Fibroblast of skin of left quadriceps (primary cell): ENCODE measurements at places on chromosomes 1 and 21.

DNA sequence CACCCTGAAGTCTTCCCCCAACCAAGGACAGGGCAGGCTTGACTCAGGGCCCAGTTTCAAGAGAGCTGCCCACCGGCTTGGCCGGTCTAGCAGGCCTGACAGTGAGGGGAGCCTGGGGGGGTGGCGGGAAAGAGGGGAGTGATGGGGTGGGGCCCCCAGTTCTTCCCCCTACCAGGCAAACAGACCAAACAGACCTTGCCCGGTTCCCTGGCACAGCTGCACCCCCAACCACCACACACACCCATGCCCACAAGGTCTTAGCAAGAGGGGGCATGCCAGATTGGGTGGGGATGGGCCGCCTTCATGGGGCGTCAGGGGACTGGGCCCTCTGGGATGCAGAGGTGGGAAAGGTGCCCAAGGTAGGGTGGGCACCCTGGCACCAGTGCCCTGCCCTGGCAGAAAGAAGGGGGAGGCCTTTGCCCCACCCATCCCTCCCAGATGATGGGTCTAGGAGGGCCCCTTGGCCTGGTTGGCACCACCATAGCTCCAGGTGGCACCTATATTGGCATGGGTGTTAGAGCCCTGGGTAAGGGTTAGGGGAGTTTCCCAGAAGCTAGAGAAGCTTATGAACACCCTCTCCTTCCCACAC, 8.9 kb downstream of the ZBTB7B start:
- no peak for DNase-seq

DNA sequence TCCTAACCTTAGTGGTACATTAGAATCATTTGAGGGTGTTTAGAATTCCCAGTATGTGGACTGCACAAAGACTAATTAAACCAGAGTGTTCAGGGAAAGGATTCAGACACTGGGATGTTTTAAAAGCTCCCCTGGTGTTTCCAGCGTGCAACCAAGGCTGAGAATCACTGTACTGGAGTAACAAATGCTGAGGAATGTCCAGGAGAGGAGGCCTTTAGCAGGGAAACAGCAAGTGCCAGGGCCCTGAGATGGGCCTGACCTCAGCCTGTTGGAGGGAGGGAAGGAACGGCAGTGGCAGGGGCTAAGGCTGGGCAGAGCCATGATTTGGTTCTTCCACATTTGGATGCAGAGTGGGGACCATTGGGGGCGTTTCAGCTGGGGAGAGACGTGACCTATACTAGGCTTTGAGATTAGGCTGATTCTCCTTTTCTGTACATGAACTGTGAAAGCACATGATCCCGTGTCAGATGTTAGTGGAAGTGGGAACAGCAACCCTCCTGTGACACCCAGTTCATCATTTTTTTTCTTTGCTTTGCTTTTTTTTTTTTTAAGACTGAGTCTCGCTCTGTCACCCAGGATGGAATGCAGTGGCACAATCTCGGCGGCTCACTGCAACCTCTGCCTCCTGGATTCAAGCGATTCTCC, 49.3 kb downstream of the KANK4 start:
- DNase-seq: no peak

GRCh38 chr1:234923626-234924025, 205.0 kb downstream of the TOMM20 start:
- no peak for DNase-seq

DNA sequence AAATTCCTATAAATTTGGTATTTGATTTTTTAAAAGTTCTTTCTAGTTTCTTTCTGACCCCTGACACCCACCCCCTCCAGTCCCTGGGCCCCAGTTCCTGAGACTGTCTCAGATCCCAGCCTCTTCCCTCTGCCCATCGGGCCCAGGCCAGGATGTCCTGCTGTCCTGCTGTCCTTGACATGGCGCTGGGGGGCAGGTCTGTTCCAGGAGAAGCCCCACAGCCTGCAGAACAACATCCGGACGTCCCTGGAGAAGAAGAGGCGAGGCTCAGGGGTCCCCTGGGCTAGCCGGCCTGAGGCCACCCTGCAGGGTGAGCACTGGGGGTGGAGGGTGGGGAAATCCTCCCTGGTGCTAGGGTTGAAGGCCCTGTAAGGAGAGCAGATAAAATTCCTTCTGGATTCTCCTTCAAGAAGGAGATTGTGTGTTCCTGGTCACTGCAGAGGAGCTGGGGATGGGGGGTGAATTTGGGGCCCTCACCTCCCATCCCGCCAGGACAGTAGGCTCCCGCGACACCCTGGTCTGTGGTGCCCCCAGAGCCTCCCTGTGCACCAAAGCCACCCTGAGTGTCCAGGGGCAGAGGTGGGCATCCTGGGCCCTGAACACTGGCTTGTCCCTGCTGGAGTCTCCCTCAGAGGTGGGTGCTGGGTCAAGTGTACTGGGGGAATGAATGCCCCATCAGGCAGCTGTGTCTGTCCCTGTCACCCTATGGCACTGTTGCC, 45.0 kb downstream of the DISP3 start:
- DNase-seq: no peak

DNA sequence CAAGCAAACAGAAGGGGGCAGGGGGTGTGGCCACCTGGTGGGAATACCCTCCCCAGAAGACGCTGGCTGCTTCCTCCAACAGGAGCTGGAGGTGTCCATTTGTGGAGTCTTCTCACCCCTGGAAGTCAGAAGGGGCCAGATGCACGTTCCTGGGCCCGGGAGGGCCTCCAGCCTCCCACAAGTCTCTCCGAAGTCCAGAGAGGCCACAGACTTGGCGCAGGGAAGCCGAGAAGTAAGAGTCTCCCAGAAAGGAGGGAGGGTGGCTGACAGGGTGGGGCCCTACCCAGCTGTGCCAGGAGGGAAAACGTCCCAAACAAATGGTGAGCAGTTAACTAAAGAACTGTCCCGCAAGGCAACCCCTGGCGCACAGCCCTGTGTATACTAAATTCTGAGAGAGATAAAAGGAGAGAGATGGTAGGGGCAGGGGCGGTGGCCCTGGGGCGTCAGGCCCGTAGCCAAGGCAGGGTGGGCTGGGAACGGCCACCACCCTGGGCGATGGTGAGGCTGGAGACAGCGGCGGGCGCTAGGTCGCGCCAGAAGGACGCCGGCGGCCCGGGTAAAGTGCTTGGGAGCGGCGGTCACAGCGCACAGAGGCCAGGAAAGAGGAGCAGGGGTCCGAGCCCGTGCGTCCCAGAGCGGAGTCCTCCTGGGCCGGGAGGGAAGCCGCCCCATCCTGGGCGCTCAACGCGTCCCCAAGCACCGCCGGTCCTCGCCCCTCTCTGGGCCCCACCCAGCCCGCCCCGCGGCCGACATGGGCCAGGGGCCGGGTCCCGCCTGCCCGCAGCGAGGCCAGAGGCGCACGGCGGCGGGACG, 1.2 kb downstream of the CHD5 start:
- DNase-seq: no peak

DNA sequence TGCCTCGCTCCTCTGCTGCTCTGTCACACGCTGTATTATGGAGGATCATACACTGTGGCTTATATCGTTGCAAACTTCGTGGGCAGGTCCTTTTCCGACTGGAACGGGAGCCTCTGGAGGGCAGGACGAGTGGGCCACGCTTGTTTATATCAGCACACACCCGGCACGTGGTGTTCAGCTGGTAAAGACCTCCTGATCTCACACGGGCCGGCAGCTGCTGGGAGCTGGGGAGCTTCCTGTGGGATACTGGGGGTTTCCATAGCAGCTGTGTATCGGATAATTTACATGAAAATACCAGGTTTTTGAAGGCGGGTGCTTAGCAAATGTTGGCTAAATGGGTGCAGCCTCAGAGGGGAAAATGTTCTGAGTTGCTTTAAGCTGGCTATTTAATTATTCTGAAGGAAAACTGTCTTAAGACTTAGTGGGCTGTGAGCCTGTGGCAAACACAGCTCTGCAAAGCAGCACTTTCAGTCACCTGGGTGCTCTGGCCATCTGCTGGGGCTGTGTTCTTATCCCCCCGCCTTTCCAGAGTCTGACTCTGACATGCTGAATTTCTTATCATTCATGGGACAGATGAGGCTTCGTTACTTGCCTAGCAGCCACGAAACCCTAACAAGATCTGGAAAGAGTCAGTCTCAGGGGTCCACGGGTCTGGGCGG, 103.6 kb upstream of the GCLM start:
- DNase-seq: no peak

DNA sequence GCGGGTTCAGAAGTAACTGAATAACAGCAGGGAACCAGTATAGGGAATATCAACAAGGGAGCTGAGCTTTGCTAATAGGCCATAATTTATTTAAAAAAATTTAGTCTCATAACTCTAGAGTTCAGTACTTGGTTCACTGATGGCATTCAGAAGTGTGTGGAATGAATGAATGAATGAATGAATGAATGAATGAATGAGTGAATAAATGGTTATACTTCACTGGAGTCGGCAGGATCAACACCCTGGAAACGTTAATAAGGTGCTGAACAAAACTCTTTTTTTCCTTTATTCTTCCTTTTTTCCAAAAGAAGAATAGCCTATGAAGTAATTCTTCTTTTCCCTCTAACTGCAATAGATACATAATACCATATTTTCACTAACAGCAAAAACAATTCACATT, 129.3 kb downstream of the SIM2 start:
- DNase-seq: no peak

- no peak for DNase-seq
Observed at GRCh38 chr1:16975211-16975610, 5.2 kb downstream of the MFAP2 start.

- DNase-seq: no peak
Observed at GRCh38 chr1:51516649-51517158, 2.4 kb downstream of the EPS15 start.

DNA sequence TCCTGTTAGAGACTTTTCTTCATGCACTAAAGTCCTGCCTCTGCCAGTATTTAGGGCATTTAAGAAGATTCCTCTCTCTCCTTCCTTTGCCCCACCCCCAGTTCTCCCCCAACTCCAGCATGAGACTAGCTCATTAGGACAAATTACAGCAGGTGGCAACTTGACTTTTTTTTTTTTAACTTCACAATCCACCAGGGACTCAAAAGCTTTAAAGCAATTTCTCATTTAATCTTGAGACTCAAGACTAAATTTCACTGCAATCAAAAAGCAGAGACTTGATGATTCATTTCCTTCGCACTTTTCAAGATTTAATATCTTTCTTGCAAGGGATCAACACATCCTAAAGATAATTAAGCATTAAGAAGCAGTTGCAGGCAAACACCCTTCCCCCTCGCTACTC, 74.9 kb downstream of the WLS start:
- DNase-seq: no peak

GRCh38 chr1:207454046-207454964, at the start of gene CR2:
CR2 (plus strand) TSS chr1:207454328; CDS start chr1:207454419, 91 bp downstream.
- no peak for DNase-seq

- no peak for DNase-seq
Observed at GRCh38 chr1:221740993-221741702, 741 bp downstream of the DUSP10 start.
